ENCODE measurements at places on chromosomes 2 and 18.

DNA sequence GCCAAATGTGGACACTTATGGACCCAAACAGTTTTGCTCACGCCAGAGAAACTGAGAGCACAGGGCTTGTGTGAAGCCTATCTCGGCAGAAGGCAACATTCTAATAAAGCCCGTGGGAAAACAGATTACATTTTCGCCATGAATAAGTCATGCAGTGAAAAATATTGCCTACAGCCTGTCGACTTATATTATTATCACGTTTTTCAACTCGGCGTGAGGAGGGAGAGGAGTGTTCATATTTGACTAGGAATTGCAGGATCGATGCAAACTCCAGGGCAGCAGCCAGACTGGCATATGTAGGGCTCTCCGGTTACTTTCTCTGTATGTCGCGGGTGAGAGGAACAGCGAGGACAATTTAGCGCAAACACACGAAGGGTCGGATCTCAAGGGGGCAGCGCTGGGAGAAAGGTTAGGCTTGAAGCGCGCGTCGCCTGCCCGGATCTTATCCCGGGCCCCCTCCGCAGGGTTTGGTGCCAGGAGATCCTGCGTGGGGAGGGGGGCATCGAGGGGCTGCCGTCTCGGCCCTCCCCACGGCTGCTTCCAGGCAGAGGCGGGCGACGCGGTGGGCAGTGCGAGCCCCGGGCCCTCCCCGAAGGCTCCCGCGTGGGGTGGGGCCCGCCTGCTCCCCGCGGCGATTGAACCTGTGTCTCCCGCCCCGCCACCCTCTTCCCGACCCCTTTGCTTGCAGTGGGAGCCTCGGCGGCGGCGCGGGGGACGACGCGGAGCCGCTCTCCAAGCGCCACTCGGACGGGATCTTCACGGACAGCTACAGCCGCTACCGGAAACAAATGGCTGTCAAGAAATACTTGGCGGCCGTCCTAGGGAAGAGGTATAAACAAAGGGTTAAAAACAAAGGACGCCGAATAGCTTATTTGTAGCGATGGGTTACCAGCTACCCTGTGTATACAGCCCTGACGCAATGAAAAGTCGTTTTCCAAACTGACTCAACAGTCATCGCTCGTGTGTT is 4.4 kb downstream of the ADCYAP1 start:
- DNase-seq = no peak

DNA sequence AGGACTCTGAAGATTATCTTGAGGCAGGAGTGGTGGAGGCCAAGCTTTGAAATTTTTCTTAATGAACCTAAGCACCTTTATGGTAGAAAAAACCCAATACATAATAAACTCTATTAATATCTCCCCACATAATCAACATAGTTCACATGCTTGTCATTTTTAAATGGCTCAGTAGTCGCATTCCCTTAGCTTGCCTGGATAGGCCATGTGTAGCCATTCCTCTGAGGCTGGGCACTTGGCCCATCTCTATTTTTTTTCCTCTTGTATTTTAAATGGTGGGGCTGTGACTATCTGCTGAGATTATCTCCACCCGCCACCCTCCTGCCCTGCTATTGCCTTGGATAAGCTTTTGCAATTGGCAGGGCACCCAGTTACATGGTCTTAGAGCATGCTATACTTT is 143.1 kb downstream of the FHOD3 start:
- DNase-seq = no peak

DNA sequence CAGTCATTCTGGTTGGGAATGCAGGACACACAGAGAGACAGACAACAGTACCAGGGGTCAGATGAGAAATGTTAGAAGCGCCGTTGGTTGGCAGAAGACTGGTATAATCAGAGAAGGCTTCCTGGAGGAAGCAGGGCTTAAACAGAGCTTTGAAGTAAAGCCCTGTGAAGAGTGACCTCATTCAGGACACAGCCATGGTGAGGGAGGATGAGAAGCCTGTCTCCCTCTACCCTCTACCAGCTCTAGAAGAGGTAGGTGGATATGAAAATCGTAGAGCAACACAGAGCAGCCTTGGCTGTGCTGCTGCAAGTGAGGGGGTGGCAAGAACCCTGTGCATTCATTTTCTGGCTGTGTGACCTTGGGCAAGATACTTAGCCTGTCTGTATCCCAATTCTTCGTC is 14.2 kb downstream of the TET3 start:
- no peak for DNase-seq

DNA sequence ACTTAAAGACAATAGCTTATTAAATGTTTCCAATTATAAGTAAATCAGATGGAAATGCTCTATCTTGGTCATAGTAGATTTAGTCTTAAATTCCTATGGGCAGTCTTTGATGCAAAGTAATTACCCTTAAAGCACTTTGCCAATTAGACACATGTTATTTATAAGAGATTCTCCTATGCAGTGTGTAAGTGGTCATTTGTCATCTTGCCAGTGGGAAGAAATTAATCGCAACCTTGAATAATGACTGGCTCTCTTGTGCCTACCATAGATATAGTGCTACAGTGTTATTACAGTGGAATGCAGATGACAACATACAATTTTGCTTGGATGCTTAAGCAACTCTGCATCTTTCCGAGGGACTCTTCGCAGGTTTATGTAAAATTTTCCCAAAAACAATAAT is 311.0 kb upstream of the THUMPD2 start:
- DNase-seq = no peak

- no peak for DNase-seq
These were observed 1081.5 kb upstream of the ZEB2 start for GRCh38 chr2:145601361-145601925.

GRCh38 chr2:144382849-144383248 is 137.1 kb downstream of the ZEB2 start:
- no peak for DNase-seq

GRCh38 chr2:46392561-46393346 is 86.6 kb upstream of the TMEM247 start:
- DNase-seq = no peak

DNA sequence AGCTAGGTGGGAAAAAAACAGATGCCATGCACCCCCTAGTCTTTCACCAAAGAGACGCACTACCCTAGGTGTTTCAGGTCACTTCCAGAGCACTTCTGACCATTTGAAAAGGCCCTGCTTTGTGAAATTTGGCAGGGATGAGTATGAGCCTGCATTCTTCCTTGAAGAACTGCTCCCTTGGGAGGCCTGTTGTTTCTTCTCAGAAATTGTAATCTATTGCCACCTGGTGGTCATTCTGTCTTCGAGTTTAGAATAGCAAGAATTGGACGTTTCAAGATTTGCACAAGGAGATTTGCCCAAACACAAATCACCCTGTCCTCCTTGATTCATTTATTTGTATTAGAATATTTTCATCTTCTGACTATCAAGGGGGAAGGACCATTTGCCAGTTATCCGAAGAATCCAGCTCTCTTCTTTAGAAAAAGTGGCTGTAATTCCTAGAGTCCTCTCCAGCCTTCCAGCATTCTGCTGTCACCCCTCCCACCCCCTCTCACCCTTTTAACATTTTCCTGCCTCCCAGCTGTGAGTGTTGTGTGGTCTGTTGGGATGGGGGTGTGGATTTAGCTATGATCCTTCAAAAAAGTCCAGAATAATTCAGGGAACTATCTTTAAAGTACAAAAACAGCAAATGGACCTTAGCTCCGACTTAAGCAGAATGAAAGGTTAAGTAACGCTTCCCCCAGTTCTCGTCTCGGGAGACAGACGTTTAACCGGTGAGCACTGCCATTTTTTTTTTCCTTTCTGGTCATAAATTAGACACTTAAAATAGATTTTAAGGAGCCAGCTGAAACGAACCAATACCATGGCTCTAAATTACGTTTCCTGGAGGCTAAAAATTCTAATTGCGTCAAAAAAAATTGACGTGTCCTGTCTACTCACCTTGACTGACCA is 3.7 kb upstream of the GAD1 start:
- DNase-seq = no peak

DNA sequence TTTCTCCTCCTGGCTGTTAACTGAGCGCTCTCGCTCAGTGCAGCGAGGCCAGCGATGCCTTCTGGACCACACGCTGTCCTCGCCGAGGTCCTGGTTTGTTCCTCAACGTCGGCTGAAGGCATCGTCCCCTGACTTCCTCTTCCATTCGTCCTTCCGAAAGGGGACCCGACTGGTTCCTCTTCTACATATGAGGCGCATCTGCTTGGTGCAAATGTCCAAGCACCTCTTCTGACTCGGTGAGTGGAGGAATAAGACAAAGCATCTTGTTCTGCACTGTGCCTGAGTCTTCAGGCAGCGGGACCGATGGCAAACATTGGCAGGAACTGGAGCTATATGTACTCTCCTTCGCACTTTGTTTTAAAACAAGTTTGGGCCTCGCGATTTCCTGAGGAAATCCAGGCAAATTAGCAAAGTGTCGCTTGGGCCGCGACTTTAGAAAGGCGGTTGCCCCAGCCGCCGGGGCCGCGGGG is 621 bp upstream of the KCNS3 start:
- no peak for DNase-seq

DNA sequence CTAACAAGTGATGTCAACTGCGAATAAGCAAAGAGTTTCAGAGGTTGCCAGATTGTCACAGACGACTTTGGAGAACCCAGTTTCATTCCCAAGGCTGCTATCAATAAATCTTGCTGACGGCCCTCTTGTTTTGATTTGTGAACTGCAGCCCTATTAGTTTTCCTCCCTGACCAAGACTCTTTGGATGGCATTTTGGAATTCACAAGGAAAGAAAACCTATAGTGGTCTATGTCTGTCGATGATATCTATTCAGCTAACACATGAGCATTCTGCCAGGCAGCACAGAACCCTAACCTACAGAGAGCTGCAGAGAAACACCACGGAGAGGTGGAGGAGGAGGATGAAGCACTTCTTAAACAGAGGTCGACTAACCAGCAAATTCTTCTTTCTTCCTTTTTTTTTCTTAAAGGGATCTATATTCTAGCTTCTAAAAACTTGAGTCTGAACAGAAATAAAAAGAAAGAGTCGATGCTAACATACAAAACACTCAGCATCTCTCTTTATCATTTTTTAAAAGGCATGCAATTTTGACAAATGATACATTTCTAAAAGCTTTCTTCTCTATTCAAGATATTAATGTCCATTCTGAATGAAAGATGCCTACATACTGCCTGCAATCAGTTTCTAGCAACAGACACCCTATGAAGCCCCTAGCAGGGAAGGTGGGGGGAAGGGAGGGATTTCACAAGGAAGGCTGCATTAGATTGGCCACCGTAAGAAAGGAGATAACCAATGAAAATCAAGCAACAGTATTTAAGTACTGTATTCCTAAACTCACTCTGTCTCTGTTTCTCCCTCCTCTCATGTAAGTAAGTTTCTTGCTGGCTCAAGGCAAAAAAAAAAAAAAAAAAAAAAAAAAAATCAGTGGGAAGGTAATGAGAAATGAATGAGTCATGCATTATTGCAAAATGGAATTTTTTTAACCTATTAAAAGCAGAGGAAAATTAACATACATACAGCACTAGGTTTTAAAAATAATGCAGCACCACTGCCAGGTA is 83.0 kb upstream of the CHRNA1 start:
- no peak for DNase-seq

DNA sequence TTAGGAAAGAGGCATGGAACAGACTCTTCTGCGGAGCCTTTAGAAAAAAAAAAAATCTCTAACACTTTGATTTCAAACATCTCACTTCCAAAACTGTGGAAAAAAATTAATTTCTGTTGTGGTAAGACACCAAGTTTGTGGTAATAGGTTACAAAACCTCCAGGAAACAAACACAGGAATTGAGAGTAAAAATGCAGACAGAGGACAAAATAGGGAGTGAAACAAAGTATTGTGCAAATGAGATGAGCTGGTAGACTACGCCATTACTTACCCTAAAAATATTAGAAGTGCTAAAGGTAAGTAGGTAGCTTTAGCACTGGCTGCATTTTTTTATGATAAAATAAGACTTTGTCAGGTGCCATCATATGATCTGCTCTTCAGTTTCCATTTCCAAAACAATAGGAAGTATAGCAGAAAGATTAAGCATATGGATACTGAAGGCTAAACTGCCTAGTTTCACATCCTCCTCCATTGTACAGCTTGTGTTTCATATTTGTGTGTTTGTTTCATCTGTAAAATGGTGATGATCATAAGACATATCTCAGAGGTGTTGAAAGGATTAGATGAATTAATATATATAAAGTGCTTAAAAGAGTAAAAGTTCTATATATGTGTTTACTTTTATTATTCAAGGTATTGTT is 309.2 kb downstream of the NR4A2 start:
- DNase-seq = no peak

DNA sequence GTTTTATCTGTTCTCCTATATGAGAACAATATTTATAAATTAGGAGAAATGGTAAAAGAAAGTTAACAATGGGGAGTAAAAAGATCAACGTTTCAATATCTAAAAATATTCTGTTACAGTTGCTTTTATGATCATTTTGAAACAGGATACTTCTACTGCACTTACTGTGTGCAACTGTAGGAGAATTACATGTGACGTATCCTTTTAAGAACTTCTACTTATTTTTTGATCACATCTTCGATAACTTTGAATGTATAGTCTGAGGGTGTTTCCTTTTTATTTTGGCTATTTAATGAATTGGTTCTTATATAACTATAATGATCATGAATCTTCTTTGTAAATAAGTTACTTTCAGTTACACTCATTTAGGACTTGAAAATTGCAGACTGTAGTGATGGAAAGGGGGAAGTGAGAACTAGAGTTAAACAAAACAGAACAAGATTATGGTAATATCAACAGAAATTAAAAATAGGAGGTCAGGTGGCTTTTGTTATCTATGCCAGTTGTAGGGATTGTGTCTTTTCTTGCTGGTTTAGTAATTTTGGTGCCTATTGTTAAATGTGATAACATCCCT is 109.9 kb downstream of the MSTN start:
- DNase-seq = no peak

GRCh38 chr18:79534356-79534755 is 138.6 kb downstream of the NFATC1 start:
- no peak for DNase-seq
